ENCODE measurements at places on chromosomes 4 and X.

DNA sequence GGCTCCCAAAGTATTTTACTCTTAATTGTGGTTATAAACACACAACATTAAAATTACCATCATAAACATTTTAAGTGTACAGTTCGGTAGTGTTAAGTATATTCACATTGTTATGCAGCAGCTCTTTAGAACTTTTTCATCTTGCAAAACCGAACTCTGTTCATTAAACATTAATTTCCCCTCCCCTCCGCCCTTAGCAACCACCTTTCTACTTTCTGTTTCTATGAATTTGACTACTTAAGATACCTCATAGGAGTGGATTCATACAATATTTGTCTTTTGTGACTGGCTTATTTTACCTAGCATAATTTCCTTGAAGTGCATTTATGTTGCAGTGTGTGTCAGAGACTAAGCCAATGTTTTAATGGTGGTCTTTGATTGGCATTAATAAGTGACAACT is 32.6 kb downstream of the IL13RA1 start:
- no peak for DNase-seq

GRCh38 chr4:74230902-74231499 is 73.1 kb downstream of the MTHFD2L start:
- no peak for DNase-seq

DNA sequence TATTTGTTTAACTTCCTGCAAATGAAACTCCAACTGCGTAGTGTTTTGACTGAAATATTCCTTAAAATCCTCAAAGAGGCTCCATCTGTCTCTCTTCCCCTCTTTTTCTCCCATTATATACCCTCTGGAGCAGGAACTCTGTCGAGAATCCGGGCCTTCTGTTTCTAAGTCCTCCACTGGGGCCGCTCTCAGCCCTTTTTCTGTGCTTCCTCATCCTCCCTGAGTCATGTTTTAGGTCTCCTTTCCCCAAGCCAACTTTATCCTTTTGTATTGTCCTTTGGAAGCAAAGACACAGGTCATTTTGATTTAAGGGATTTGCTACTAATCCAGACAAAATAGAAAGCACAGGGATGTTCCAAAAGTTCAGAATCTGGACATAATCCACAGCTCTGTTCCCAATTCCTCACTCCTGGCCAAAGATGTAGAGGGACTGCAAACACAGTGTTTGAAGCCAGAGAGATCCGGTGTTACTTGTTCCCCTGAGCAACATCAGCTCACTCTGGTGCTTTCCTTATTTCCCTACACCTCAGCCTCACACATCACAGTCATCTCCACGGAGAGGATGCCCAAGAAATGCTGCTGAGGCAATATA is 131.0 kb upstream of the KLF3 start:
- DNase-seq: no peak

- no peak for DNase-seq
Observed at GRCh38 chr4:41079881-41080560, 134.3 kb downstream of the APBB2 start.

DNA sequence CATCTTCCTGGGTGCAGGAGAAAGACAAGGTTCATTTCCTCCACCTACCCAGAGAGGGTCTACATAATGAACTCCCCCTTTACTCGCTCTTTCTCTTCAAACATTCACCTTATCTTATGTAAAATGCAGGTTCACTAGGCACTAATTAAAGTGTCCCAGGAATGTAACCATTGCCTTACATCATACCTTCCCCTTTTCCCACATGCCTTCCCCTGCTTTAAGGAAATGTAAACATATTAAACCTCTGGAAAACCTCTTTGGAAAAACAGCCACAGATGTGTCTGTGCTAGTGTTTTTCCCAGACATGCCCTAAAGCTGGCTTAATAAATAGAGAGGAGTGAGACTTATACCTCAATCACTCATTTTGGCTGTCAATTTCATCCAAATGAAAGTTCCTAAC is 15.8 kb downstream of the TBC1D9 start:
- no peak for DNase-seq

DNA sequence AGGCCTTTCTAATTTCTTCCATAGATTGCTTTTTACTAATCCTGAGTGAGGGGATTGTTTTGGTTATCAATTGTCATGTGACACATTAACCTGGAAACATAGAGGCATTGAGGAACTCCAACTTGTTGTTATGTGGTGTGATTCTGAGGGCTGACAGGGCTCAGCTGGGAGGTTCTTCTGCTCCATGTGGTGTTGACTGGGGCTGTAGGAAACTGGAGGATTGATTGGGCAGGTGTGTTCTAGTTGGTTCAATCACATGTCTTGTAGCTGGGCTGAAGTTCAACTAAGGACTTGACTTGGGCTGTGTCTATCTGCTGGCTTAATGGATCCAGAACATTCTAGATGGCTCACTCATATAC is 10.8 kb upstream of the CRLF2 start:
- no peak for DNase-seq

DNA sequence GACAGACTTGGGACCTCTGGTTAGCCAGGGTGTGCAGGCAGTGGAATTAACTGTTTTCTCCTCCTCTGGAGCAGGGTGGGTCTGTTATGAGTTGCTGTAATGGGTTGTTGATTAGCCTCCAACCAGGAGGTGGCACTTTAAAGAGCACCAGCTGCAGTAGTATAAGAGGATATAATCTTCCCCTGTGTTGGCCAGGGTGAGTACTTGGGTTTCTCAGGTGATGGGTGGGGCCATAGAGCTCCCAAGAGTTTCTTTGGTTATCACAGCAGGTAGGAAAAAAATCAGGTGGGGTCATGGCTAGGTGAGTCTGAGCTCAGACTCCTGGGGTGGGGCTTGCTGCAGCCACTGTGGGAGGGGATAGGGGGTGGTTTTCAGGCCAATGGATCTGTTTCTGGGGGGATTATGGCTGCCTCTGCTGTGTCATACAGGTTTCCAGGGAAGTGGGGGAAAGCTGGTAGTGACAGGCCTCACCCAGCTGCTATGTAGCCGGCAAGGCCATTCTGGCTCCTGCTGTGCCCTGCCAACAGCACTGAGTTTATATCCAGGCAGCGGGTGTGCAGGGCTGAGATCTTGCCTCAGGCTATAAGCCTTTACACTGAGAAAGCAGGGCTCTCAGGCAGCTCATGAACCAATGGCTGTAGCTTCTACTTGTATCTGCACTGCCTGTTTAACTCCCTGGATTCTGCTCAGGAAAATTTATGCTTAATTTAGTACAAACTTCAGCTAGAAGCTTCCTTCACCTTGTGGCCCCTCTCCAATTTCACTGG is 70.1 kb downstream of the CCNG2 start:
- no peak for DNase-seq

Measured in activated CD4-positive, alpha-beta T cell treated with anti-CD3 and anti-CD28 coated beads, Interleukin-2, amount 50 U/mL, for 24 hours (primary cell).